ENCODE measurements at places on chromosomes 4 and X.

DNA sequence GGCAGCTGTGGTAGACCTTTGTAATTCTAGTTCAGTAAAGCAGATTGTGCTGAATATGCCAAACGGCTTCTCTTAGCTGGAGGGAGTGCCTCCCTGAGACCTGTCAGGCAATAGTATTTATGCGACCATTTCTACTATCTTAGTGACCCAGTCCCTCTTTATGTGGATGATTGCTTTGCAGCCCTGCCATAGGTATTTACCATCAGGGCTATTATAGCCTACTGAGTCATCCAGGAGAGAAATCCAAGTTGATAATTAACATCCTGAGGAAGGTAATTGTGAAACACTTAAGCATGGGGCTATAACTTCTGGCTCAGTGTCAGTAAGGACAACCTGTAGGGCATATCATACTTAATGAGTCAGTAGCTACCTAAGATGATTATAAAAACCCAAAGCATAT is 103.9 kb upstream of the MAOA start:
- no peaks in the 10 kb centered on the region for H3K4me1 ChIP-seq
- no peaks in the 10 kb centered on the region for H3K27me3 ChIP-seq
- no peak overlapping the region for H3K27ac ChIP-seq
- DNase-seq, result no peak
- no peak overlapping the region for H3K4me3 ChIP-seq
- H3K36me3 ChIP-seq, result no peaks in the 10 kb centered on the region

DNA sequence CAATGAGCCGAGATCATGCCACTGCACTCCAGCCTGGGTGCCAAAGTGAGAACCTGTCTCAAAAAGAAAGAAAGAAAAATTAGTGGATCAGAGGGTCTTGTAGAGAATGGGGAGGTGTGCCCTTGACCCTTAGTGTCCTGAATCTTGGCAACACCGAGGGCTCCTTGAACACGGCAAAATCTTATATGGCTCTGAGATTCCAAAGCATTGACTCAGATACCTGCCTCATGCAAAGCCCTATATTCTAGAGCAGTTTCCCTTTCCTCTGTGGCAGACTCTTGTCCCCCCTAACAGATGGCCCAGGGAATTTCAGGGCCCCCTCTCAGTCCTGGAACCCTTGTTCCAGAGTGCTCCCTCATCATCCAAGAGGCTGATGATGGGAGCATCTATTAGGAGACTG is 6.8 kb downstream of the CLDN2 start:
- no peaks in the 10 kb centered on the region for H3K27me3 ChIP-seq
- no peak overlapping the region for H3K4me3 ChIP-seq
- no peak overlapping the region for H3K27ac ChIP-seq

DNA sequence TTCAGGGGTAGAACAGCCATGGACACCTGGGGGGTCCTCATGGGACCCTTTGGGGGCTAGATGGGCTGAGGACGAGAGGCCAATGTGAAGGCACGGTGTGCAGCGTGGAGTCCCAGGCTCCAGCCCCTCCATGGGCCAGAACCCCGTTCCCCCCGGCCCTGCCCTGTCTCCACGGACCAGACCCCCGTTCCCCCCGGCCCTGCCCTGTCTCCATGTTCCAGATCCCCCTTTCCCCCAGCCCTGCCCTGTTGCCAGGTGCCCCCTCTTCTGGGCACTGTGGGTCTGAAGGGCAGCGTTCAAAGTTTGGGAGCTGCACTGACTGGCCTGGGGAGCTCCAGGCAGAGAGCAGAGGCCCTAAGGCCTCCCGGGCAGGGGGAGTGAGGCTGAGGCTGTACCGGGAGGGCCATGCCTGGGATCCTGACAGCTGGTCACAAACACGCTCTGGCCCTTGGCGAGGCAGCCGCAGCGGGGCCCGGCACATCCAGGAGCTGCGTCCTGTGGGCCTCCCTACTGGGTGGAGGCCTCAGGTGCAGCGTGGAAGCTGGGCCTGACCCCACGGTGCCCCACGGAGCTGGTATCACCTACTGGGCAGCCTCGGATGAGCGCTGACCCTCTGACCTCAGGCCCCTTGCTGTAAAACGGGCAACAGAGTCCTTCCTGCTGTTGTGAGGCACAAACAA is 8.9 kb downstream of the DGKQ start:
- H3K4me1 ChIP-seq, result peaks cover 12% of the 10 kb centered on the region
- H3K27ac ChIP-seq, result no peak overlapping the region
- peaks cover 16% of the 10 kb centered on the region for H3K27me3 ChIP-seq

- no peaks in the 10 kb centered on the region for H3K36me3 ChIP-seq
- no peak for DNase-seq
- no peak overlapping the region for H3K4me3 ChIP-seq
- H3K27me3 ChIP-seq, result no peaks in the 10 kb centered on the region
- H3K4me1 ChIP-seq, result no peaks in the 10 kb centered on the region
Measured at GRCh38 chr4:173119818-173120217, 48.8 kb upstream of the GALNT7 start.

DNA sequence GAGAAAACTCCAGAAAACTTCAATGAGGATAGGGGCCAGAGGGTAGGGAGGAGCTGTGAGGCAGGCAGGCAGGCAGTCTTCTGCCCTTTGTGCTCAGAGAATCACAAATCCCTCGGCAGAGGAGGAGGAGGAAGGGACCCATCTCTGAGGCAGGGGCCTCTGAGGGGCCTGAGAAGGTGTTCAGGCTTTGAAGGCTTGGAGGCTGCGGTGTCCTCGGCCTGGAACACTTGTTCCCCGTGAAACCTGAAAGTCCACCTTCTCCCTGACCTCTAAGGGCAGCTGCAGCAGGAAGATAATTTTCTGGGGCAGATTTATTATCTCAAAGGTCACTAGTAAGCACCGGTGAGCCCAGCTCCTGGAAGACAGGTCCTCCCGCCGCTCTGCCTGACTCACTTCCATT is 200.3 kb upstream of the BCOR start:
- H3K36me3 ChIP-seq, result no peaks in the 10 kb centered on the region
- no peak overlapping the region for H3K4me3 ChIP-seq
- H3K27ac ChIP-seq, result no peak overlapping the region
- no peaks in the 10 kb centered on the region for H3K4me1 ChIP-seq

DNA sequence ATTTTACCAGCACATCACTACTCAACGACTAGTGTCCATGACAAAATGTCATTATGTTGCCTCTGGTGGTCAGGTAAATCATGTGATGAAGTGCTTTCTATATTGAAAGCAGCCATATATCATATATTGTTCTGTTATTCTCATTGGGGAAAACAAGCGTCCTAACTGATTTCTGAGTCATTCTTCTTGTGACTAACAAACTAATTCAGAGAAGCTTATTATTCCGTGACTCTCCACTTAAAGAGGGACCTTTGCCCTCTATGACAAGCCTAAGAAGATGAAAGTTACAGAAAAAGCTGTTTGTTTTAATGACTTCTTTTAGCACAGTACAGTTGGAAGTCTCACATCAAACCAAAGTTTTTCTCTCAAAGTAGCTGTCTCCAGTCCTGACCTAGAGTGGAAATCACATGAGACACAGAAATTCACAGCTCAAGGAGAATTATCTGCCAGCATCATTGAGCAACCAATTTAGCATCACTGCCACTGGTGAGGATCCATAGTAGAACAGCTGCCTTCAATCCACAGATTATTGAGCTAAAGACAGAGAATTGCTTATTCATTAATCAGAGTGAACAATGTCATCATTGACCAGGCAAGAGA is 36.4 kb downstream of the ASB9 start:
- no peak overlapping the region for H3K4me3 ChIP-seq
- no peaks in the 10 kb centered on the region for H3K4me1 ChIP-seq
- DNase-seq, result no peak
- no peaks in the 10 kb centered on the region for H3K36me3 ChIP-seq

GRCh38 chr4:109033993-109034392 is 268.5 kb downstream of the COL25A1 start:
- H3K4me3 ChIP-seq, result no peak overlapping the region
- DNase-seq, result no peak
- no peaks in the 10 kb centered on the region for H3K4me1 ChIP-seq

- no peak for DNase-seq
- no peaks in the 10 kb centered on the region for H3K27me3 ChIP-seq
- no peak overlapping the region for H3K27ac ChIP-seq
- no peaks in the 10 kb centered on the region for H3K4me1 ChIP-seq
- no peak overlapping the region for H3K4me3 ChIP-seq
Measured at GRCh38 chr4:71004281-71004851, 10.9 kb downstream of the DCK start.

DNA sequence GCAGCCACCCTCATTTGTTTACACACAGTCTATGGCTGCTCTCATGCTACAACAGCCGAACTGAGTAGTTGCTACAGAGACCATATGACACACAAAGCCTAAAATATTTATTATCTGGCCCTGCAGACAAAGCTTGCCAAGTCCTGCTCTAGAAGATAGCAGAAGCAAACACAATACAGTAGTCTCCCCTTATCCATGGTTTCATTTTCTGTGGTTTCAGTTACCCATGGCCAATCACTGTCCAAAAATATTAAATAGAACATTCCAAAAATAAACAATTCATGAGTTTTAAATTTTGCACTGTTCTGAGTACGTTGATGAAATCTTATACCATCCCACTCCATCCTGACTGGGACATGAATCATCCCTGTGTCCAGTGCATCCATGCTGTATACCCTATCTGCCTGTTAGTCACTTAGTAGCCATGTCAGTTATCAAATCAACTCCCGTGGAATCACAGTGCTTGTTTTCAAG is 40.2 kb upstream of the ZNF81 start:
- DNase-seq, result no peak
- no peak overlapping the region for H3K4me3 ChIP-seq
- no peaks in the 10 kb centered on the region for H3K27me3 ChIP-seq
- no peaks in the 10 kb centered on the region for H3K4me1 ChIP-seq
- H3K36me3 ChIP-seq, result no peaks in the 10 kb centered on the region
- H3K27ac ChIP-seq, result no peak overlapping the region

DNA sequence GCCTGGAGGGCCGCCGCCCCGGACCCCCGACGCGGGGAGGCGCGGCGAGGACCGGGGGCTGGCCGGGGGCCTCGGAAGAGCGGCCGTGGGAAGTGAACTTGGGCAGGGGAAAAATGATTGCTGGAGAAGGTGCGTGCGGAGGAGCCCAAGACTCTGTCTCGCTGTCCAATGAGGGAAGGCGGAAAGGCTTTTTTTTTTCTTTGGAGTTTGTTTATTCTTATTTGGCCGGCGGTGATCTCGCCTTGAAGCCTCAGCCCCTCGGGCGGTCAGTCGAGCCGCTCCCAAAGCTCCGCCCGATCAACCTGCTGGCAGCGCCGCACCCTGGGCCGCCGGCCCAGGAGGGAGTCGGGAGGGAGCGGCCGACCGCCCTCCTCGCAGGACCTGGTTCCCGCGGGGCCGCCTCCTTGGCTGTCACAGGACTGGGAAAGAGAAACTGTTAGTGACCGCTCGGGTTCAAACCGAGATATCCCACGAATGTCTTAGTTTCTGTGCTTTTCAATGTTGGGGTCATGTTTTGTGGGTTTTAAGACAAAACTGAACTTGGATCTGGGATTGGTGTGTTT is 2.5 kb downstream of the CPEB2 start:
- no peaks in the 10 kb centered on the region for H3K27me3 ChIP-seq
- peak; percentile 96 for DNase-seq
- H3K27ac ChIP-seq, result peak overlapping the region; percentile 96
- peak overlapping the region; percentile 98 for H3K4me3 ChIP-seq

GRCh38 chr4:15012017-15012788 is 9.9 kb downstream of the CPEB2 start:
- no peak overlapping the region for H3K4me3 ChIP-seq
- H3K27me3 ChIP-seq, result no peaks in the 10 kb centered on the region
- peak overlapping the region; percentile 39 for H3K27ac ChIP-seq
- DNase-seq, result no peak

DNA sequence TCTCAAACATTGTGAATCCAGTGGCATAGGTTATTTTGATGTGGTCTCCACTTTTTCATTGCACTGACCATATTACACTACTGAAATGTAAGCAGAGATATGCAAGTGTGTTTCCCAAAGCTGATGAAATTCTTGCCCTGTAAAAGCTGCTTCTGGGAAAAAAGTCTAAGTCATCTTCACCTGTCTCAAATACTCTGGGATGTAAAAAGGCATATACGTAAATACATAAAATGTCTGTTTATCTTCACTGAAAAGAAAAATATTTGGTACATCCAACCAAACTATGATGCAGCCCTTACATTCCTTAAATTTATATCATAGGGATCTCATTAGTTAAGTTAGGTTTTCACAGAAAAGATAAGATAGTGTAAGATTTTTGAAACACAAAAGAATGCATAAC is 7.9 kb downstream of the KDR start:
- no peak overlapping the region for H3K27ac ChIP-seq
- DNase-seq, result no peak
- H3K36me3 ChIP-seq, result no peaks in the 10 kb centered on the region
- H3K4me3 ChIP-seq, result no peak overlapping the region
- no peaks in the 10 kb centered on the region for H3K4me1 ChIP-seq
- no peaks in the 10 kb centered on the region for H3K27me3 ChIP-seq

- no peak overlapping the region for H3K27ac ChIP-seq
- H3K27me3 ChIP-seq, result no peaks in the 10 kb centered on the region
- no peaks in the 10 kb centered on the region for H3K36me3 ChIP-seq
- no peak overlapping the region for H3K4me3 ChIP-seq
Measured at GRCh38 chrX:98607739-98608138, 1724.0 kb downstream of the RPA4 start.

DNA sequence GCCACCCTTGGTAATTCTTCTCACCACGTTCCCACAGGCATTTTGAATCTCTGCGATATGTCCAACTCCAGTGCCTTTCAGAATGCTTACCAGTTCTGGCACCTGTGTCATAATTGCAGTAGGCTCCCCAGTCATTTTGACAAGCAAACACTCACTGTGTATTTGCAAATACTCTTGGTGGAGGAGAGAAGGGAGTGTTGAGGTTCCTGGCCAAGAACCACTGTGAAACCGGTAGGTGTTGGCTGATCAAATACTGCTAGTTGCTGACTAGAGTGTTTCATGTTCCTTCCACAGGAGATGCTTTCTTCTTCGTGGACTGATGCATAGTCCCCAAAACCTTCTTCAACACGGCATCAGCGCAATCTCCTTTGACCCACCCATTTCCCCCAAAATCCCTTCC is 16.0 kb upstream of the NLGN4X start:
- DNase-seq, result no peak
- H3K27ac ChIP-seq, result no peak overlapping the region
- no peaks in the 10 kb centered on the region for H3K4me1 ChIP-seq
- no peaks in the 10 kb centered on the region for H3K36me3 ChIP-seq

DNA sequence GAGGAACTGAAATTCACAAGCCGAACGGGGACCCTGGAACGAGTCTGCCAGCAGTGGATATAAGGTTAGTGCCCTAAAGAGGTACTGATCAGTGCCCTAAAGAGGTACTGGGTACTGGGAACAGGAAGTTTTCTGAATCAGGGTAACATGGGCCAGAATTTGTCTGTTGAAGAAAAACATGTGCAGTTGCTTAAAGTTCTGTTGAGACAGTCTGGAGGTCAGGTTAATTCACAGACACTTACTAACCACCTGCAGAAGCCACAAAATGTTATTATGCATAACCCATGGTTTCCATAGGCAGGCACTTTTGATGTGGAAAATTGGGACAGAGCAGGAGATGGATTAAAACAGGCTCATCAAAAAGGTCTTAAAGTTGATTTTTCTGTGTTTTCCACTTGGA is 17.9 kb downstream of the SPIN2B start:
- no peaks in the 10 kb centered on the region for H3K36me3 ChIP-seq
- H3K4me1 ChIP-seq, result no peaks in the 10 kb centered on the region
- DNase-seq, result no peak
- H3K4me3 ChIP-seq, result no peak overlapping the region
- no peaks in the 10 kb centered on the region for H3K27me3 ChIP-seq
